ENCODE measurements at places on chromosomes 6 and 20.
A peak's percentile ranks its signal among the peaks of the same experiment; 100 is the strongest.

DNA sequence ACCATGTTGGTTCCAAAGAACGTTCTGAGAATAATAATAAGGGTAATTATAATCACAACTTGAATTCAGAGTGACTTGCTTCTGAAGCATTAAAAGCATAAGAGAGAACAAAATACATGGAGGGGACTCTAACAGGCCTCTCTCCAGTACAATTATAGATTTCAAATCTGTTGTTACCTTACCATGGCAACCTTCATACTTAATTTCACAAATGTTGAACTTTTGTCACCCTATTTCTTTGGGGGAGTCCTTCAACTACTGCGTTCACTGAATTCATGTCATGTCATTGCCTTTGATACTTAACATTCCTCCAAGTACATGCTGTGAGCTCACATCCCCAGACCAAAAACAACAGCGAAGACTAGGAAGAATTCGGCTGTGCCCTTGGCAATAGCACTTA lies 104.0 kb downstream of the MKKS start:
- DNase-seq = no peak

DNA sequence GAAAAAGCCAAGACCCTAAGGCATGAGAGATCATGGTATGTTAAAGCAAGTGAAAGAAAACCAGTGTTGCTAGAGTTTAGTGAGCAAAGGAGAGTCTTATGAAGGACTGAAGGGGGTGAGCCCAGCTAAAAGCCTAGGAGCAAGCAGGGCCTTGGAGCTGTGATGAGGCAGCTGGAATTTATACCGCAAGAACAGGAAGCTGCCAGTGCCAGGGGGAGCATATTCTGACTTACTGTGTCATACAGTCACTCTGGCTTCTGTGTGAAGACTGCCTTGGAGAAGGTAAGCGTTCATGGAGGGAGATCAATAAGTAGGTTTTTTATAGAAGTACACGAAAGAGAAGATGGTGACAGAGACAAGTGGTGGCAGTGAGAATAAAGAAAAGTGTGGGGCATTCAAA lies 308.9 kb upstream of the THEMIS start:
- no peak for DNase-seq

DNA sequence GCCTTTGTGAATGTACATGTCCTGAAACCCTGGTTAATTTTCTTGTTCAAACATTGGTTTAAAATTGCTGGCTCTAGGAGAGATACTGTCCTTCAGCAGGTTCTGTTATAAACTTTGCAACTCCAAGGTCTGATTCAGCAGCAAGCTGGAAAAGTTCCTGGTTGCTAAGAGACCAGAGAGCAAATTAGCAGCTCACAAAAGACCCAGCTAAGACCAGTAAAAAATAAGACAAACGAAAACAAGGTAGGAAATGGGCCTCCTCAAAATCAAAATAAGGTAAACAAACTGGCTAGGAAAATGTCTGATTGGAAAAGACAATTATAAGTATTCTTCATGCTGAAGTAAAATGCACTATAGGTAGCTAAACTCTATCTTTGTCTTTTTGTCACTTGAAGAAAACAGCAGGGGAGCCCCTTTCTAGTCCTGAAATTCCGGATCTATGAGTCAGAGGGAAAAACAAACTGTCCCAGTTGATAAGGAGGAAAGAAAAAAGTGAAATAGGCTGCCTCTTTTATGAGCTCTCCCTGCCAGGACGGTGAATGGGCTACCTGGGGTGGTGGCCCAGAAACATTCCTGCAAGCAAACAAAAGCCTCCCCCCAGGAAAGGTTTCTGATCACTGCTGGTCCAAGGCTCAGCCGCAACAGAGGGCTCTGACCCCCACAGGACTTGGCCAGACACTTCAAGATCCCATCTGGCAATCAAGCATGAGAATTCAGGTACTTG lies 41.6 kb downstream of the UNC5CL start:
- no peak for DNase-seq

- DNase-seq = no peak
Observed at GRCh38 chr6:159982731-159983506, 14.0 kb downstream of the IGF2R start.

GRCh38 chr6:37168811-37169495 lies 999 bp upstream of the PIM1 start:
- no peak for DNase-seq

- no peak for DNase-seq
Observed at GRCh38 chr20:13423472-13424173, 202.5 kb downstream of the ISM1 start.

DNA sequence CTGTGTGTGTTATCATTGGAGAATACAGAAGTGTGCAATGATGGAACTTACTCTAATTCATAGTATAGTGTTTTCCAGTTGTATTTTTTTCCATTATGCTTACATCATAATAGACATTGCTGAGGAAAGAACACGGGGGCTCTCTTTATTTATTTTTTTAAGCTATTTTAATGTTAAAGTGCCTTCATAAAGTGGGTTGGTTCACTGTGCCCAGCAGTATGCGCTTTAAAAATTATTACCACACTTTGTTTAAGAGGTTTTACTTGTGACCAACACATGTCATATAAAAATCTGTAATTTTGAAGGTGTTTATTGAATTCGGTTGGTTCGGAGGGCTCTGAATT lies 215.8 kb downstream of the TMEM242 start:
- no peak for DNase-seq

- no peak for DNase-seq
Observed at GRCh38 chr6:152232501-152233151, 404.5 kb downstream of the SYNE1 start.

- no peak for DNase-seq
Observed at GRCh38 chr6:36320475-36320874, 16.2 kb downstream of the BNIP5 start.

DNA sequence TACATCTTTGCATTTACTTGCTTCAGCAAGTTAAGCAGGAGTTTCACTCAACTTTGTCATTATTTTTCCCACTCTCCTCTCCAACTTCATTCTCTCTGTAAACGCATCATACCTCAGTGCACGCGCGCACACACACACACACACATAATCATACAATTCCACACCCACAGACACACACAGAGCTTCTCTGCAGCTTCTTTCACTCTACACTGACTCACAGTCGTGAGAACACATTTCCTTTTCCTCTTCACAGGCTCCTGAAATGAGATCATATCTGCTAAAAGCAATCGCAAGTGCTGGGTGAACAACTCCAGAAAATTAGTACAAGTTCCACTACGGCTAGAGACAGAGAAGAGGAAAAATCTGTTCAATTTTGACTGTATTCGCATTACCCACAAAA lies 215.4 kb downstream of the PTPRT start:
- DNase-seq = no peak

DNA sequence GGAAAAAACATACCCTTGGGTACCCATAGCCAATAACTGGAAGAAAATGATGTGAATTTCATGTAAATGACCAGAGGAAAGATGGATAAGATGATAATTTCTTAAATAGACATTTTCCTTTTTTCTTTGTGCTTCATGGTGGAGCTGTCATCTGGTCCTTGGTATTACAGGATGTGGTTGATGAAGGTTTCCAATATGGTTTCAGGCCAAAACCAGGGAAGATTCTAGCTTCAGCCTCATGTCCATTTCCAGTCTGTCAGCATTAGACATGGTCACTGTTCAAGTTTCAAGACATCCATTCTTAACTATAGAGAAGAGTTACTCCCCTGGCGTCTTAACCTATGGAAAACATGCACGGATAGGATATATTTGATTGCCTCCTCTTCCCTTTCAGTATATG lies 63.6 kb downstream of the SSR1 start:
- DNase-seq = no peak

- DNase-seq = no peak
Observed at GRCh38 chr20:21020659-21021471, 85.3 kb downstream of the LINC00237 start.

GRCh38 chr20:62494980-62495748 lies 19.4 kb upstream of the GATA5 start:
- no peak for DNase-seq

GRCh38 chr6:110462884-110463481 lies 13.4 kb downstream of the SLC22A16 start:
- no peak for DNase-seq

DNA sequence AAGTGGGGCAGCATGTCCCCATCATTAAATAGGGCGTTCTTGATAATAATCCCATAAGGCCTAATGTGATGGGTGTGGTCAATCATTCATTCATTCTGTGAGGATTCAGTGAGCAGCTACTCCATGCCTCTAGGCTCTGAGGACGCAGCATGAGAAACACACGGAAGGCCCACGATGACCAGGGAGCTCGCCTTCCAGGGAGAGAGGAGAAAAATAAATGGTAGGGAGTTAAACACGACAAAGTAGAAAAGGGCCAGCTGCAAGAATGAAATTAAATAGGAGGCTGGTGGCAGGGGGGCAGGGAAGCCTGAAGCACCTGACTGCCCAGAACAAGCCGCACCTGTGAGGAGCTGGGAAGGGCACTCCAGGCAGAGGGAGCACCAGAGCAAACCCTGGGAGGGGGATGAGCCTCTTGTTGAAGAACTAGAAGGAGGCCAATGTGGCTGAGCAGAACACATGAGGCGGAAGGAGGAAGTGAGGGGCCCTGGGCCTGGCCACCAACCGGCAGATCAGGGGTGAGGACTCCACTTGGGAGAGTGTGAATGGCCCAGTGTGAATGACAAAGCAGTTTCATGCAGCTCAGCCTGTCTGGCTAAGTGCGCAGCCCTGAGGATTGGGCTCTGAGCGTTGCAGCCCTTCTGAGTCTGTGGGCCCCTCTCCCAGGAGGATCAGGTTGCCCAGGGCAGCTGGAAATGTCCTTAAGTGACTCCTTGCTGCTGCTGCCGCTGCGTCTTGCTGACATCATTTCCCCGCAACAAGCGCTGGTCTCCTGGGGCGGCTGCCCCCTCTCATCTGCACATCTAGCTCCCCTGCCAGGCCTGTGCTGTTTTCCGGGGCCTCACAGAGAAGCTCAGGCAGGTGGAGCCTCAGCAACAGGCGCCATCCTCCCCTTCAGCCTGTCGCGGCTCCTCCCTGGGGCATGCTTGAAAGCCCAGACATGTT lies 99.9 kb downstream of the CDH26 start:
- peak; percentile 76 for DNase-seq

DNA sequence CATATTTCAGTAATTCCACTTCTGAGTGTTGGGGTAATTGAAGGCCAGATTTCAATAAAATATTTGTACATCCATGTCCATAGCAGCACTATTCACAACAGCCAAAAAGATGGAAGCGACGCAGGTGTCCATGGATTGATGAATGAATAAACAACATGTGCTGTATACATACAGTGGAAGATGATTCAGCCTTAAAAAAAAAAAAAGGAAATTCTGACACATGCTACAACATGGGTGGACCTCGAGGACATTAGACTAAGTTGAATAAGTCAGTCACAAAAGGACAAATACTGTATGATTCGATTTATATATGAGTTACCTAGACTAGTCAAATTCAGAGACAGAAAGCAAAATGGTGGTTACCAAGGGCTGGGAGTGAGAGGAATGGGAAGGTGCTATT lies 57.2 kb downstream of the TRAM2 start:
- DNase-seq = no peak

GRCh38 chr20:41166201-41167117 lies 29.1 kb downstream of the PLCG1 start:
- no peak for DNase-seq

GRCh38 chr20:1802385-1803060 lies 92.7 kb upstream of the SIRPA start:
- peak; percentile 45 for DNase-seq

GRCh38 chr6:99241905-99242534 lies 107.5 kb downstream of the FAXC start:
- DNase-seq = peak; percentile 15

DNA sequence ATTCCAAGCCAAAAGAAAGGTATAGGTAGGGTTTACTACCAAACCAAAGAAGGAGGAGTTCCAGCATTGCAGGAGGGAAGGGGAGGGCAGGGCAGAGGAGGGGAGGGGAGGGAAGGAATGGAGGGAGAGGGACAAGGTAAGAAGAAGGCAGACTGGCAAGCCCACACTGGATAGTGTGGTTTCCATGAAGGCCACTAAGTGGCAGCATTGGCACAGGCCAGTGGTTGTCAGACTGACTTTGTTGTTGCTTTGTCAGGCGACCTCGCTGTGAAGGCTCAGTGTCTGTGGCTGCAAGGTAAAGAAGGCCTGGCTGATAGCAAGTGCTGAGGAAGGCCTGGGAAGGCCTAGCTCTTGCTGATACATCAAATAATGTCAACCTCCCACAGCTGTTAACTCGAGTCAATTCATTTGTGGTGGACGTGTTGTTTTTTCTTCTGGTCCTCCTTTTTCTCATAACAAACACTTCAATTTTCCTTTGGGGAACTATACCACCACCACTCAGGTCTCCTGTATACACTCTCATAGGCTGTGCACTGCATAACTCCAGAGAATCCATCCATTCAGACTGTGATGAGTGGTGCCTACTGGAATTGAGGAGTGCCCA lies 7.7 kb upstream of the ZNF334 start:
- peak; percentile 63 for DNase-seq

DNA sequence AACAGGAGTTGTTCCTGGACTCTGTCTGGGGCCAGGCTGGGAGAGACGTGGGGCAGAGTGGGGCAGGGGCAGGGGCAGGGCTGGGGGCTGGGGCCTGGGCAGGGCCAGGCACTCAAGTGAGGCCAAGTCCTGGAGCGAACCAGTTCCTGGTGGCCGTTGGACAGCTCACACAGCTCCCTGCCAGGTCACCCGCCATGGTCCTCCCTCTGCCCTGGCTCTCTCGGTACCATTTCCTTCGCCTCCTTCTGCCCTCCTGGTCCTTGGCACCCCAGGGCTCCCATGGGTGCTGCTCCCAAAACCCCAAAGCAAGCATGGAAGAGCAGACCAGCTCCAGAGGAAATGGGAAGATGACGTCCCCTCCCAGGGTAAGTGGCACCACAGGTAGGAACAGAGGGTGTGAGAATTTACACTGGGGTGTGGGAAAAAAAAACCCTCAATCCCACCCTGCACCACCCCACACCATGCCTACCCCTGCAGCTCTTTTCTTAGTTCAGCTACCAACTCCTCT lies at the start of gene MCCD1:
Gene MCCD1, plus strand, starts transcription at position 142 of the 508 bp plus-strand sequence. Its CDS starts 53 bp downstream, at position 195.
- DNase-seq = no peak

DNA sequence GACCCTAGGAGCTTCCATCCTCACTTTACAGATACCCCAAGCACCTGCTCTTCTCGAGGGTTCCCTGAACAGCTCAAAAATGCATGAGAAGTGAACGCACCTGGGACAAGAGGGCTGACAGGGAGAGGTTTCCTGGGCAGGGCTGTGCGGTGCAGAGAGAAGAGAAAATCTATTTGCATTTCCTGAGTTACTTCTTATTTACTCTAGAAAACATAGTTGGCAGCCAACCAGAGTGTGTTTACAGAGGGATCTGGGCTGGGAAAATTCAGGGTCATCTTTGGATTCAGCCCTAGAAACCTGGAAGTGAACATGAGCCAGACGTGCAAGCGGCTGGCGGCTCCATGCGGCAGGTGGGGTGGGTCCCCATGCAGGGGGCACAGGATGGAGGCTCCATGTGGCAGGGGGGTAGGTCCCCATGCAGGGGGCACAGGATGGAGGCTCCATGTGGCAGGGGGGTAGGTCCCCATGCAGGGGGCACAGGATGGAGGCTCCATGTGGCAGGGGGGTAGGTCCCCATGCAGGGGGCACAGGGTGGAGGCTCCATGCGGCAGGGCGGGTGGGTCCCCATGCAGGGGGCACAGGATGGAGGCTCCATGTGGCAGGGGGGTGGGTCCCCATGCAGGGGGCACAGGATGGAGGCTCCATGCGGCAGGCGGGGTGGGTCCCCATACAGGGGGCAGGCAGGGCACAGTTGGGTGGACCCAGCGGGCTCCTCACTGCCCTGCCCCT lies 342.0 kb downstream of the TAF4 start:
- DNase-seq = no peak

GRCh38 chr6:3900744-3901336 lies 51.7 kb downstream of the FAM50B start:
- no peak for DNase-seq

Measured in BE2C (cell line).